ENCODE measurements at places on chromosomes 12 and 14.
A peak's percentile ranks its signal among the peaks of the same experiment; 100 is the strongest.

GRCh38 chr14:34439090-34439489 is 22.9 kb downstream of the SPTSSA start:
- peak; percentile 47 for DNase-seq

GRCh38 chr14:91089958-91090535 is 23.8 kb upstream of the DGLUCY start:
- DNase-seq = no peak

DNA sequence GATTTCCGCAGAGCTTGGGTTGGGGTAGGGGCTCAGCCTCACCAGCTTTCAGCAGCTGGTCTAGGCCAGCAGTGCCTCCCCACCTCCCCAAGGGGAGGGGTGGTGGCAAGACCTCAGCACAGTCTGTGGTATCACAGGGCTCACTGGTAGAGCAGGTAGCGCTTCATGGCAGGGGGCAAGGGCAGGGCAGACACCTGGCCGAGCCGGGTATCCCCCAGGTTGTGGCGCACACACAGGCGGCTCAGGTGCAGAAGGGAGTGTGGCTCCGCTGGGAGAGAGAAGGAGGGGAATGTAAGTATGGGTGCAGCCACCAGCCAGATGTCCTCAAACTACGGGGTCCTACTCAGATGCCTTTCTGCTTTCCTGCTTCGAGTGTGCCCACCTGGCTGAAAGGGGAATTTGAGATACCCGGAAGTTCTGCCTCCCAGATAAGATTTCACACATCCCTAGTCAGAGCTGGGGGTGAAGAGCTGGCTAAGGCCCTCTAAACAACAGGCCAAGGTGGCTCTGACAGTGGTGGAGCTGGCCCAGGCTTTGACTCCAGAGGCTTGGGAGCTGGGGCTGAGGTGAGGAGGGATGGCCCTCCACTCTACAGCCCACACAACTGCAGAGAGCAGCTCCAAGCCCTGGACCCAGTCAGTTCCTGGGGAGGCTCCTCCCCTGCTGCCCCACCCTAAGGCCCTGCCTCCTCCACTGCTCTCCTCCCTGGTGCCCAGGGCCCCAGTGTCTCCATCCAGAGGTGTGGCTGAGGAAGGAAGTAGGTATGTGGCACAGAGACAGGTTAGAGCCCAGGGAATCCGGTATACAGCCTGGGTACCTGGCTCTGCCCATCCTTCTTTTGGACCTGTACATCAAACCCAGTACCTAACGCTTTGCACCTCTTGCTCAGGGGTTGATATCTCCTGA is 1.8 kb downstream of the SPSB2 start:
- DNase-seq = peak; percentile 64

GRCh38 chr14:81625343-81625742 is 91.7 kb upstream of the SEL1L start:
- DNase-seq = no peak

DNA sequence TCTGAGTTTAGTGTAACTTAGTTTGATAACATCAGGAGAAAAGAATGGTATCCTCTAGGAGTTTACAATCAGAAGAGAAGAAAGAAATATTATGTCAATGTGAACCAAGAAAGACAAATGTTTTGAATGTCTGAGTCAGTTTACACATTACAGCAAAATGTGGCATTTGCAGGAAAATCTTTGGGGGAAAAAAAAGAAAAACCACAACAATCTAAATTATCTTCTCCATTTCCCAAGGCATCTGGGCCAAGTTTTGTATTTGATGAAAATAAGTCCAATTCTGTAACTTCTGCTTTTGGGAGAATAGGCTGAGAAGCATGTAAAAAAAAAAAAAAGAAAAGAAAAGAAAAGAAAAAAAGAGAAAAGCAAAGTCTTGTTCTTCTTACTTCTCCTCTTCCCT is 58.8 kb upstream of the FLRT2 start:
- DNase-seq = no peak

GRCh38 chr12:51683763-51684357 is 92.8 kb downstream of the SCN8A start:
- DNase-seq = no peak

- no peak for DNase-seq
Observed at GRCh38 chr14:103186241-103186822, 63.1 kb downstream of the TNFAIP2 start.

- DNase-seq = no peak
Observed at GRCh38 chr12:85509857-85510256, 229.8 kb downstream of the ALX1 start.

DNA sequence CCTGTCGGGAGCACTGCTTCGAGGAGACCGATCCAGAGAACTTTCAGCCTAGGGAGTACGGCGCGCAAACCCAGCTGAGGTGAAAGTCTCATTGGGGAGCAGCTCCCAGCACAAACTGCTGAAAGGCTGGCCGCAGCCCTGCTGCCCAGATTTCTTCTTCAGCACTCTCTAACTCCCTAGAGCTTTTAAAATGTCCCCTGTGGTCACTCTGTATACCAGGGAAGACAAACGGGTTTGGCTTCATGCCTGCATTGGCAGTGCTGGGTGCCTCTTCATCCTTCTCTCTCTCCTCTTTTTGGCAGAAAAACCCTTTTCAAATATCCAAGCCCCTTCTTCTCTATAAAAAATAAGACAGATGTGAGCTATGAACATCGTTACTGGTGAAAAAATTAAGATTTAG is 34.9 kb downstream of the BBS10 start:
- DNase-seq = peak; percentile 47

DNA sequence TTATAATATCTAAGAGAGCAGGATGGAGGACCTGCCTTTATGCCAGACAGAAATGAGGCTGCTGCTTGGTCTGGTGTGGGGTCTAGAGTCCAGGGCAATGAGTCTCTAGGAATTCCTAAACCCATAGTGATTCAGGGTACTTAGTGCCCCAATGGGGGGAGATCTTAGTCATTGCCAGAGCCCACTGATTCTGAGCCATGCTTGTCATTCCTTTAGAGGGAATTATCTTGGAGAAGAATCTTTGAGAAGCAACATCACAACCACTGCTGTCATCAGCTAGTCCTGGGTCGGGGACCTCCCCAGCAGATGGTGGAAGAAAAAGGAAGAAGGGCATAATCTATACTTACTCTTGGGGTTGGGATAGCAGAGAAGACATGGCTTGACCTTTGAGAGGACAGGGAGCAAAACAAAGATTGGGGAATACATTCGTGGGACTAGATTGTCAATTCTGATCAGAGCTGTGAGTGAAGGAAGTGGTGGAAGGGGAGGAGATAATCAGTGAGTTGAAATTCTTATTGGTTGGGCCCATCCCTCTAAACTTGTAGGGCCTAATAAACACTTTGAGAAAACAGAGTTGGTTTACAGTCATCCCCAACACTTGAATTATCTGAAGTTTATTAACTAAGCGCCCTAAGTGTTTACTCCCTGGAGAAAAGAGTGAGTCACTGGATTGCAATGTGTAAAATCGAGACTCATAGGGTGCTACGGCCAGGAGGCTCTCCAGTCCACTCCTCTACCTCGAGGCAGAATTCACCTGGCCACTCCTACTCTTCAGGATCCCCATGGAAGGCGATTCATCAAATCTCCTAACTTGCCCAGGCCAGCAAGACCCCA is 3.0 kb upstream of the KRT3 start:
- no peak for DNase-seq

DNA sequence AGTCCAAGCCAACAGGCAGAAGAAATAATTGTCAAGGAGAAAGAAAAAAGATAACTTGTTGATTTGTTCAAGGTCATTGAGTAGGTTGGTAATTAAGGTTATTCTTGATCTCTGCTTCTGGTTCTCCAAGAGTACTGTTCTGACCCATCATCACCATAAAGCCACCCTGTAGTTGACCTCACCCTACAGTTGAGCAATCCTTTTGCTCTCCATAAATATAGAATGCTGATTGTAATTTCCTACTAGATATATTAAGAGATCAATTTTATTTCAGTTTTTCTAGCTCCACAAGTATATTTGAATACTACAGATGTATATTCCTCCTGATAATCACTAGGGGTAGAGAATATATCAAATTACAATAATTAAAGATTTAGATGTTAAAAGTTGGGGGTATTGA is 350.5 kb upstream of the PDE3A start:
- DNase-seq = no peak

DNA sequence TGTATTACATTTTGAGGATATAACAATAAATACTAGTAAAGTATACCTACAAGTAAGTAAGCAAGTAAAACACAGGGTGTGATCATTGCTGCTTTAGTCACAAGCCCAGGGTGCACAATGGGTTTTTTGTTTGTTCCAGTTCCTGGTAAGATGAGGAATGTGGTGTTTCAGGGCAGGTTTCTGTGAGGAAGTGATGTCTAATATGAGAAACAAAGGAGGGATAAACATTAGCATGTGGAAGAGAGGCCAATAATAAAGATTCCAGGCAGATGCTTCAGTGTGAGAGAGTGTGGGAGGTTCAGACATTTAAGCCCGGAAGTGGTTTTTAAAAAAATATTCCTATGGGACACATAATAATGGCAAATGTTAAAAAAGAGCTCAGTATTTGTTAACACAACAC is 808.1 kb upstream of the USP15 start:
- no peak for DNase-seq

DNA sequence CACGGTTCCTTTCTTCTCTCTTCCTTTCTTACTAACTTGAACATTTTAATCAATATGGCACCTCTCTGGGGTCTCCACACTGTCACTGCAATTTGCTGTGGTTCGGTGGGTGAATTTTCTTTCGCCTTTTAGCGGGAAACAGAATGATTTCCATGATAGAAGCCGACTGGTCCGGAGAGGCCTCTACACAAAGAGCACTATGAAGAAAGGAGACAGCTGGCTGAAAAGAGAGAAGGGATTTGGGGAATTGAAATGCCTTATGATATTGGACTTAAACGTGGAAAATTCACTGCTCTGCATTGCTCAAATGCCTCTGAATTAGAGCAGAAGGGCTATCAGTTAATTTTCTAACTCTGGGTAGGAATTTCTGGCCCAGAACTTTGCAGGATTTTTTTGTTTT is 55.9 kb downstream of the KCNA5 start:
- no peak for DNase-seq

GRCh38 chr12:47112679-47113078 is 32.9 kb upstream of the AMIGO2 start:
- no peak for DNase-seq

- no peak for DNase-seq
Observed at GRCh38 chr12:109517619-109518018, 40.2 kb downstream of the UBE3B start.

DNA sequence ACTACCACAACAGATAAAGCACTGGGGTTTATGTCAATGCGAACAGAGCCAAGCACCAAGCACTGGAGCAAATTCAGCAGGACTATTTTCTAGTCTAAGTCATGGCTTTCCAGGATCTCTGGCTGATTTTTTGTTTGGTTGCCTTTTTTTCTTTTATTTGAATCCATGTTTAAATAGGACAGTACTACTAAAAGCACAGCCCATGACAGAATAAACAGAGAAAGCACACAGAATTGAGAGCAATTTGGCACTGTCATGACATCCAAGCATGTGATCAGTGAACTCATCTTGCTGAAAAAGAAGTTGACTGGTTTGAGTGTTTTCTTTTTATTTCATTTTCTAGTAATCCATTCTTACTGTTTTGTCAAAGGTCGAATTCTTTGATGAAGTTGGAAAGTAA is 23.1 kb upstream of the RERG start:
- no peak for DNase-seq

DNA sequence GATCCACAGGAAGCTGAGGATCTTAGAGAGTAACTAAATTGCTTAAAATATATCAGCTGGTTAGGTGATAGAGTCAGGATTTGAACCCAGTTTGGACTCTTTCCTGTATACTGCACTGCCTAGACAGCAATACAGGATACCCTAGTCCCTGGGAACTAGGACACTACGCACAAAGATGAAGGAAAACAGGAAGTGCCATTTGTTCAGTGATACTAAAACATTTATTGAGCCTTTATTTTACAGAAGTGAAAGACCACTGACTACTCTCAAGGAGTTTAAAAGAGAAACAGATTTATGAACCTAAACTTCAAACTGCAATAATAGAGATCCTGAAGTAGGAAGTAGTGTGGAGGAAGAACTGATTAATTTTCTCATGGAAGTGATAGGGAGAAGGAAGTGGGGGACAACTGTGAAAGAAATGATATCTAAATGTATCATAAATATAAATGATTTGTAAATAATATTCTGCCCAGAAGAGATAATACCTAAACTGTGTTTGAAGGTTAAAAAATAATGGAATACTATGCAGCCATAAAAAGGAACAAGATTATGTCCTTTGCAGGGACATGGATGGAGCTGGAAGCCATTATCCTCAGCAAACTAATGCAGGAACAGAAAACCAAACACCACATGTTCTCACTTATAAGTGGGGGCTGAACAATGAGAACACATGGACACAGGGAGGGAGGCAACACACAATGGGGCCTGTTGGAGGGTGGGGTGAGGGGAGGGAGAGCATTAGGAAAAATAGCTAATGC is 18.2 kb downstream of the MSRB3 start:
- no peak for DNase-seq

DNA sequence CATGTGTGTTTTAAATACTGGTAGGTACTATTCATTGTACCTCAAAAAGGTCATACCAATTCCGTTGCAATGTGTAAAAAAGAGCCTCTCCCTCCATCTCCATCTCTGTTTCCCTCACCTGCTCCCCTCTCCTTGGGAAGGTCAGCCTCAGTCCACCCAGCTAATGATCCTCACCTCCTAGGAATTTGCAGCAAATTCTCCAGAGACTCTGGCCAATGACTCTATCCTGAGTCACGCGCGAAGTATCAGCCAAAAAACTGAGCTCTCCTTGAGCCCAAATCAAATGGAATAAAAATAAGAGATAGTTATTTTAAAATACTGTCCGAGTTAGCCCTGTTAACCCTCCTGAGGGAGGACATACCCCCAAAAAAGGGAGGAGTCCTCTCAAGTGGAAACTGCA is 148.4 kb downstream of the DPF3 start:
- no peak for DNase-seq

DNA sequence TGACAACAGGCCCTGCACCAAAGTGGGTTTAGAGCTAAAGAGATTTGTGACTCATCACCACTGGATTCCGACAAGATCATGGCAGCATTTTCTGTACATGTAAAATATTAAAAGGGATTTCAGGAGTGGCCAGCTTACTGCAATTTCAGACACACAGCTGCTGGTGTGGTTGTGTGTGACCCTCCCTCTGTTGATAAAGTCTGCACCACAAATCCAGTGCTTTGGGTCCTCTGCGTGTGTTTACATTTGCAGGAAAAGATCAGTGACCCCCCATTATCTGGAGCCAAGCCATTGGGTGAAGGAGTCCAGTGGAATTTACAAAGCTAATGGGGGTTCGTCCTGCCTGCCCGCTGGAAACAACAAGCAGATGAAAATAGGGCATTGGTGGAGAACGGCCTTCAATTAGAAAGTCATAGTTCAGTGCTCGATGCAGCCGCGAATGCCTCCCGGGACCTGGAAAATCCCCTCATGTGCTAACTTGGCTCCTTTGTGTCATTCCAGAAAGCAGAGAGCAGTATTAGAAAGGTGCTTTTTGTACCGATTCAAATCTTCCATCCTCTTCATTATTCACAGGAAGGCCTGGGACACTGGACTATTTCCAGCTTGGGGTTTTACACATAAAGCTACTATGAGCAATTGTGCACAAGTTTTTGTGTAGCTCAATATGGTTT is 188.5 kb upstream of the TMEM132C start:
- DNase-seq = peak; percentile 16

GRCh38 chr12:116934908-116935705 is 24.4 kb downstream of the FBXW8 start:
- DNase-seq = no peak

All from H9 (cell line).